ENCODE measurements at places on chromosomes 2 and 18. TPM values are rescaled to one million over a fixed set of nuclear protein-coding genes. Genes with fewer than 3 reads are reported as not detected.

Gene XIRP2
- 0.41 TPM for total RNA-seq

Gene CHN1
- 57.1 TPM for total RNA-seq

Gene SP140
- 0.82 TPM for total RNA-seq

Gene CFC1
- total RNA-seq = 0.41 TPM

Gene ASB18
- 0.82 TPM for total RNA-seq

Gene RETSAT
- 11.8 TPM for total RNA-seq

Gene PELI1
- 79.5 TPM for total RNA-seq

Gene ADD2
- total RNA-seq = 291 TPM

Gene SRSF7
- total RNA-seq = 120 TPM

GRCh38 chr18:66724664-66725356, 120.9 kb upstream of the CDH19 start:
- no peak for DNase-seq

- no peak for DNase-seq
Measured at GRCh38 chr2:11839916-11840315, 93.5 kb downstream of the LPIN1 start.

DNA sequence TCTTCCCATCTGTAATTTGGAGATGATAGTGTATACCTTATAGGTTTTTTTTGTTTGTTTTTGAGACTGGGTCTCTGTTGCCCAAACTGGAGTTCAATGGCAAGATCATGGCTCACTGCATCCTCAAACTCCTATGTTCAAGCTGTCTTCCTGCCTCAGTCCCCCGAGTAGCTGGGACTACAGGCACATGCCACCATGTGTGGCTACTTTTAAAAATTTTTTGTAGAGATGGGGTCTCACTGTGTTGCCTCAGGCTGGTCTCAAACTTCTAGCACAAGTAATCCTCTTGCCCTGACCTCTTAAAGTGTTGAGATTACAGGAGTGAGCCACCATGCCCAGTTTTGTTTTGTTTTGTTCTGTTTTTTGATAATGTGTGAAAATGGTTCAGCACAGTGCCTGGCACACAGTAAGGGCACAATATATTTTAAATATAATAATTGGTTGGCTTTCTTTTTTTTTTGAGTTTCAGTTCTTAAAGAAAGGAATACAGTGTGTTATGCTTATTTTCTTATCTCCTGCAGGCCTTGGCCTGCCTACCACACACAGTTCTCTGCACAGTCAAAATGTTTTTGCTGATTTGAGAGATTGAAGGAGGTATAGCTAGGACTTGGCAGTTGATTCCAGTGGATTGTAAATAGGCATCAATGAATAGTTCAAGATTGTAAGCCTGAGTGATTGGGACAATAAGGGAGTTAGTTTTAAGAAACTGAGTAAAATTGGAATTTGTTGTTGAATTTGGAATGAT, 6.1 kb downstream of the ACTR3 start:
- no peak for DNase-seq

GRCh38 chr2:151809073-151809383, 19.2 kb downstream of the ARL5A start:
- no peak for DNase-seq

GRCh38 chr2:118050386-118050785, 36.5 kb upstream of the CCDC93 start:
- DNase-seq = no peak

DNA sequence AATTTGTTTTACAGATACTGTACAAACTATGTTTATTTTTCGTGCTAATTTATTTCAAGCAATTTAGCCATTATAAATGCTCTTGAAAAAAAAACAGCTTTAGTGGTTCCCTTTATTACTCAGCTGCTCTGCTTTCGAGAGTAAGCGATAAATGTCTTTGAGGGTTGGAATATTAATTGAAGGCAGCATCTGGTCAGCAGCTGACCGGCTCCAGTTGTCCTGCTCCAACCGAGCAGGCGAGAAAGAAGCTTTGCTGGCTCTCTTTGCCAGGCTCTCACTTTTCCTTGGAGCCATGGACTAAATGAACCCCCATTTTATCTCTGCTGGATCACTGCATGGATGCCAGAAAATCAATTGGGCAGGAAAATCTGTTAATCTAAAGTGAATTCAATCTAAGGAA, 147.4 kb downstream of the LNPK start:
- DNase-seq = no peak

DNA sequence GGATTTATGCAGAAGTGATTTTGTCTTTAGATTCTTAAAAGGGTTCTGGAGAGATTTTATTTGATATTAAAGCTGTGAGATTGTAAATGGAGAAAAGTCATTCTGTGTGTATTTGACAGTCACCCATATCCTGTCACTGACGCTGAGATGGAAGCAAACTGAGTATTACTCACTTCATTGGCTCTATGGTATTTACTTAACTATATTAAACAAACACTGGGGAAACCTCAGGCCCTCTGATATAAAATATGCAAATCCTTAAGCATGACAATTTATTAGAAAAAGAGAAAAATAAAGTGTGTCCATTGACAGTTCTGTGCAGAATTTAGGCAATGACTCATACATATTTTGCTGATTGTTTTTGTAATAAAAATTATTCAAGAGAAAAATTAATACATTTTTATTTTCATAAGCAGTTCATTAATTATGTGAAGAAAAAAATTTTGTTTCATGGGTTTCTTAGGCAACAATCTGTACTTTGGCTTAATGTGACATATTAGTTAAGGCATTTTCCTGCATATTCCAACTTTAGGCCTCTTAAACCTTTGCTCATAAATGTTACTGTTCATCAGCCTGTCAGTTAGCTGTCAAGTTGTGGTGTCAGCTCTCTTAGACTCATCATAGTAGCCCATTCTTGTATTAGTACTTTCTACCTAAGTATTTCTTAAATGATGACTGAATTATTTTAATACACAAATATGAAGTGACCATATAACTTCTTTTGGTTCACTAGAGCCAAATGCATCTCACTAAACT, 99.9 kb downstream of the PARD3B start:
- DNase-seq = no peak

GRCh38 chr2:40690036-40690435, 238.1 kb upstream of the SLC8A1 start:
- no peak for DNase-seq

- DNase-seq = no peak
Measured at GRCh38 chr2:241061275-241061674, 40.8 kb downstream of the MTERF4 start.

- DNase-seq = no peak
Measured at GRCh38 chr2:45288532-45289417, 279.5 kb upstream of the SIX2 start.
